IPS-NIHi11 (cell line): ENCODE measurements at places on chromosomes 1 and 21.
A peak's percentile ranks its signal among the peaks of the same experiment; 100 is the strongest.

DNA sequence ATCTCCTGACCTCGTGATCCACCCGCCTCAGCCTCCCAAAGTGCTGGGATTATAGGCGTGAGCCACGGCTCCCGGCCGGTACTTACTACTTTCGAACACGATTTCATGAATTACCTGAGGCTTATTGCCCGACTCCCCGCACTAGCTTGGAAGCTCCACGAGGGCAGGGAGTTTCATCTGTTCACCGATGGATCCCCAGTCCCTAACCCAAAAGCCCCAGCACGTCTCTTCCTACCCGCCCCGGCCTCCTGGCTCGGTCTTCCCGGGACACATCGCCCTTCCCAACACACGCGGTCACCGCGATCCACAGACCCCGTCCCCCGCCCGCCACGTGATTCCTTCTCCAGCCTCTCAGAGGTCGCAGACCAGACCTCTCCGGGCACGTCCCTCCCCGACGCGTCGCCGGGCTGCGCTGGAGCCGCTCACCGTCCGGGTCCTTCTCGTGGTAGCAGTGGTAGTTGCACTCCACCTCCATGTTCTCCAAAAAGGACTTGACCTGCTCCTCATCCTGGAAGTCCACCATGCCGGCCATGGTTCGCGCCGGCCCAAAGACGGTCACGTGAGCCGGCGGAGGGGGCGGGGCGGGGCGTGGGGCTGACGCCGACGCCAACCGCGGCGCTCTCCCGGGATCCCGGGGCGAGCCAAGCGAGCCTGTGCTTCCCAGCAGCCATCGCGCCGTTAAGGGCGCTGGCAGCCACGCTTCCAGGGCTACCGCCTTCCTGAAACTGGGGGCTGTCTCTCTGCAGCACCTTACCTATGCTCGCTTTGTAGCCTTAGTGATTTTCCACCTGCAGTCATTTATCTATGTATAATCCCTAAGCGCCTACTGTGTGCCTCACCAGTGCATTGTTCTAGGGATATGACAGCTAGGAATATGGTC lies at the start of gene COA7:
Gene COA7 (minus strand): TSS at position 553 of the 880 bp plus-strand sequence. CDS start 21 bp downstream, at position 532.
- DNase-seq: peak; percentile 88

DNA sequence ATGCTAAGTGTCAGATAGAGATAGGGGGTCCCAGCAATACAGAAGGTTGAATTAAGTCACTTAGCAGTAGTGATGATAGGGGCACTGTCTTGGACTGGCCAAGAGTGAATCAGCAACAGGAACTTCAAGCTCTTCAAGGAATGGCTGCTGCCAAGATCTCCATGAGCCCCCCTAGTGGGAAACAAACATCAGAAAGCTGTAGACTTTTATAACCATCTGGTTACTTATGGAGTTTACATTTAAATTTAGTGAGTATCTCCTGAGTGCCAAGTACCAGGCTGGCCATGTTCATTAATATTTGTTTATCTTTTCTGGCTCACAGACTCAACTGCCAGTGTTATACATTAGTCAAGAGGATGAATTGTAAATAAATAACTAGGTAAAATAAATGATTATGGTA lies 327.3 kb downstream of the TTLL7 start:
- no peak for DNase-seq

- peak; percentile 73 for DNase-seq
Observed at GRCh38 chr1:158117854-158118704, 62.6 kb upstream of the CD1D start.

GRCh38 chr1:41501581-41501980 lies 17.1 kb upstream of the EDN2 start:
- DNase-seq: peak; percentile 63

- no peak for DNase-seq
Observed at GRCh38 chr21:26588446-26588845, 15.4 kb upstream of the CYYR1 start.

- DNase-seq: no peak
Observed at GRCh38 chr1:239570878-239571277, 184.5 kb downstream of the CHRM3 start.

- DNase-seq: no peak
Observed at GRCh38 chr1:113396585-113396984, 6.3 kb downstream of the MAGI3 start.

- peak; percentile 89 for DNase-seq
Observed at GRCh38 chr1:1891349-1892078, 627 bp upstream of the GNB1 start.

- DNase-seq: no peak
Observed at GRCh38 chr1:117110774-117111173, 10.8 kb downstream of the TRIM45 start.

- no peak for DNase-seq
Observed at GRCh38 chr1:15176898-15177665, 23.5 kb downstream of the TMEM51 start.
